Muscle of back (tissue), 13 donors: ENCODE measurements at places on chromosomes 16 and 17. TPM values are rescaled to one million over a fixed set of nuclear protein-coding genes. Genes with fewer than 3 reads are reported as not detected.

GRCh38 chr16:89052890-89053724, 40.5 kb upstream of the ACSF3 start:
- no peak for DNase-seq

DNA sequence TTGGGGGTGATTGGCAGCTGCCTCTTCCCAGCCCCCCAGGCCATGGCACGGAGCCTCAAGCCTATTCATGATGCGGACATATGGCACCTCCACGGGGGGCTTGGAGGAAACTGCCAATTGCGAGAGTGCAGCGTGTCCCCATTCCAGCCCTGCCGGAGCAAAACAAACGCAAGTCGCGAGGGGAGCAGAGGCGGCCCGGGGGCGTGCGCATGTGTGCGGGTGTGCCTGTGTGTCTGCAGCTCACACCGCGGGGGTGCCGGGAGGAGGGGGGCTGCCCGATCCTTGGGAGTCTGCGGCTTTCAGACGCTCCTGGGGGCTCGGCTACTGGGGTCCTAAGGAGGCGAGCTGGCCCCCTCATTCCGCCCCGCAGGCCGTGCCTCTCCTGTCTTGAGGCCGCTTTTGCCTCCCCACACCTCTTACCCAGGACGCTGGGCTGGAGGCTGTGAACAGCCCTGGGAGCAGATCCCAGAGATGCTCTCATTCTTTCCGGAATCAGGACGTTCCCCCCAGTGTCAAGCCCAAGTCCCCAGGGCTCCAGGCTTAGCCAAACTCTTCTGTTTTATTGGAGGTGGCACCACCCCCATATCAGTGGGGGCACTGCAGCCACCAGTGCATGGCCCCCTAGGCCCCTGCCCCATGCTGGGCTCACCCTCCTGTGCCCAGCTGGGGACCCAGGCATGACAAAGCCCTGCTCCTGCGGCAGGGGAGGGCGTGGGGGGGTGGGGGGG, 29.1 kb downstream of the ENDOV start:
- no peak for DNase-seq

DNA sequence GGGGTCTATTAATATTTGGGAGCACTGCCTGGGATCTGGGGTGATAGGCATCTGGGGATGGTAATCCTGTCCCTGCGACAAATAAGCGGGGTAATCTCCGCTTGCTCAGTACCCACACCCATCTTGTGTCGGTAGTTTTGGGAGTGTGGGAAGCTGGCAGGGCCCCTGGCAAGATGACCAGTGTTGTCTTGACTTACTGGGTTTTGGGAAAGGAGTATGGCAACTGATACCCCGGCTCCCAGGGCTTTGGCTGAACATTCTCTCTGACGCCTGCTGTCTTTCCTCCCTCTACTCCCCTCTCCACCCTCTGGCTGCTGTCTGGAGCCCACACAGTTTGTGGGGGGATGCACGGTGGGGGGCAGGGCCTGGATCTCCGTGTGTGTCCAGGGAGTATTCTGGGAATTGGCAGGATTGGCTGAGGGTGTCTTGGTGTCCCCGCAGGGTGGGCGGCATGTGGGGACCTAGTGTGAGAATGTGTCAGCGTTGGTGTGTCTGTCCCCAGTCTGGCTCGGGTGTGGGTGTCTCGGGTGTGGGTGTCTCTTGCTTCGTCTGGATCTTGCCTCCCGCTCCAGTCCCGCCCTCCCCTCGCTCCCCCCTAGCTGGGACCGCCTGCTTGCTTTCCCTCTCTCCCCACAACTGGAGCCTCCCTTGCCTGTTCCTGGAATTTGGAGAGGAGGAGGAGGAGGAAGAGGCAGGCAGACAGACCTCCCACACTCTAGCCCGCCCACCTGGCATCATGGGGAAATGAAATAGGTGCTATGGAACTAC, 12.0 kb downstream of the RARA start:
- DNase-seq = peak; percentile 90

DNA sequence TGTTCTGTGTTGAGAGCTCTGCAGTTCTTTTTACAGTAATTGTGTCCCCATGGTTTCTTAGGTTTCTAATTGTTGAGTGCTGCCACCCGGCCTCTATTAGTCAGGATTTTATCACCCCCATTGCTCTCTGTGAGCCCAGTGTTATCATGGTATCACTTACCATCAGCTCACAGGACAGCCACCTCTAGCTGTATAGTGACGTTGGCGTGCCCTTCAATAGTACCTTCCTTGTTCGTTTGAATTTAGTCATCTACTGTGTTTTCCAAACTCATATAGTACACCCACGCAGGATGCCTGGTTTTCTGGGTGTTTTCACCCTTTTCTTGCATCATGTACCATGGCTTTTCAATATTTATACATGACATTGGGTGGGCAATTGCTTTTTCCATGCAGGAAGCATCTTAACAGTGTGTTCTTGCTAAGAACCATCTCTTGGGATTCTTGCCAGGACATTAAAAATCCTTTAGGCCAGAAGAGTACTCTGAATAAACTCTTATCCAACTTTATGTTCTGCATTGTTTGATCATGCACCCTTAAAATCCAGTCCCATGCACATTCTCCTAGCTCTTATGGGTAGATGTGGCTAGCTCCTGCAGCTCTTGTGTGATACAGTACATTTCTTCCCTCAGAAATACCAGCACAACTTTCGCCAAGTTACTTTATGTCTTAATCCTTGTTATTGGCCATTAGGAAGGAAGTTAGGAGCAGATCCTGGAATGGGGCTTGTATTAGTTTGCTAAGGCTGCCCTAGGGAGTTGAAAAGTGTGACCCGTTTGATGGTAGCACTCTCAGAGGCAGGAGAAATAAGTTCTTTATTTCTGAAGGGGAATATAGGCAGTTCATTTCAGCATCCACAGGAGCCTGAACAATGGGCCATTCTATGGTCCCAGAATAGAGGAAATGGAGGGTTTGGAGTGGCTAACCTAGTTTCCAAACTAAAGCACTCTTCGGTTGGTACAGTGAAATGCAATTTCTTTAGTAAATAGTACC, 11.3 kb upstream of the ABCA10 start:
- no peak for DNase-seq

The TBX6 gene
- 0.54 TPM for polyA plus RNA-seq

- DNase-seq = no peak
Measured at GRCh38 chr17:38539386-38539785, 66.4 kb downstream of the SRCIN1 start.

DNA sequence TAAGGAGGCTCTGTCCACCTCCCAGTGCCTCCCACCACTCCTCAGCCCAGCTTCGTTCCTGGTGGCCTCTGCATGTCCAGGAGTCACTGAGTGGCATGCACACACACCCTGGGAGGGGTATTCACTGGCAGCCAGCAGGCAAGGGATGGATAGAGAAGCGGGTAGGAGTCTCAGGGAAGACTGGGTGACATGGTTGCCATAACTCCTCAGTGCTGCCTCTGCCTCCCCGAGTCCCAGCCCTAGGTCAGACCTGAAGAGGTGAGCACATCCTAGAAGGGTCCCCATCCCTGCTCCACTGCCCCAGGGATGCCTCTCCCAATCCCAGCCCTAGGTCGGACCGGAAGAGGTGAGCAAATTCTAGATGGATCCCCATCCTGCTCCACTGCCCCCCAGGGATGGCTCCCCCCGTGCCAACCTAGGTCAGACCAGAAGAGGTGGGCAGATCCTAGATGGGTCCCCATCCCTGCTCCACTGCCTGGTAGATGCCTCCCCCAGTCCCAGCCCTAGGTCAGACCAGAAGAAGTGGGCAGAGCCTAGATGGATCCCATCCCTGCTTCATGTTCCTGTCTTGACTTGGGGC, 197.0 kb downstream of the IRF8 start:
- no peak for DNase-seq
